ENCODE measurements at places on chromosomes 12 and 14. TPM values are rescaled to one million over a fixed set of nuclear protein-coding genes. Genes with fewer than 3 reads are reported as not detected.

The FBXO21 gene
- 29.6 TPM for total RNA-seq

DNA sequence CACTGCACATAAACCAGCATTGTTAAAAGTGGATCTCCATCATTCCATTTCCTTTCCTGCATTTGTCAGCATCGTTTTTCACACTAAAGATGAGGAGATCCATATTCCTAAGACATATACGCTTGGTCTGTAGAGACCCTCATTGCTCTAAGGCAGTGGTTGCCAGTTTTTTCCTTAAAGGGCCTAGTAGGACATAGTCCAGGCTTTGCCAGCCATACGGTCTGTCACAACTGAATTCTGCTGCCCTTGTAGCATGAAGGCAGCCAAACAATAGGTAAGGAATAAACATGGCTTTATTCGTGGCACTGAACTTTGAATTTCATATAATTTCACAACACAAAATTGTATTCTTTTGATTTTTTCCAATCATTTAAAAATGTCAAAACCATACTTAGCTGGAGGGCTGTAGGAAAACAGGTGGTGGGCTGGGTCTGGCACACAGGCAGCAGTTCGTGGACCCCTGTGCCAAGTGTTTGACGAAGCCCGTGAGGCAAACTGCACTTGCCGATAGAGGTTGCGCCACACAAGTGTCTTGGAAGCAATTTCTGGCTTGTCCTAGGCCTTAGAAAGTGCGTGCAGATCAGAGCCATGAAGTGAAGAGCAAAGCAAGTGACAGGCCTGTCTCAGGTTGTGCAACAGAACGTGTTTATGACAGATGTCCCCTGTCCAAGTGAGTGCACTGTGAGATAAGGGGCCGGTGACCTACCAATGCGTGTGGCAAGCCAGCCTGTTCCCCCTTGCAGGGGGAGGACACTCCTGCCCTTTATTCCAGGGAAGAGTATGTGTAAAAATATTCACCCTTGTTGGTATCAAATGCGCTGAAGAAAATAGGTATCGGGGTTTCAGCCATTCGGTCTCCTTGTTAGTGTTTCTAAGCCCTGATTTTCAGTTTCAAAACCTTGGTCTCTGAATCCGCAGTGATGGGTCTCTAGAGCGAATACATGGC is 916 bp upstream of the CHPT1 start:
- DNase-seq, result no peak

GRCh38 chr12:123961585-123962345 is 10.9 kb downstream of the CCDC92 start:
- DNase-seq, result no peak

DNA sequence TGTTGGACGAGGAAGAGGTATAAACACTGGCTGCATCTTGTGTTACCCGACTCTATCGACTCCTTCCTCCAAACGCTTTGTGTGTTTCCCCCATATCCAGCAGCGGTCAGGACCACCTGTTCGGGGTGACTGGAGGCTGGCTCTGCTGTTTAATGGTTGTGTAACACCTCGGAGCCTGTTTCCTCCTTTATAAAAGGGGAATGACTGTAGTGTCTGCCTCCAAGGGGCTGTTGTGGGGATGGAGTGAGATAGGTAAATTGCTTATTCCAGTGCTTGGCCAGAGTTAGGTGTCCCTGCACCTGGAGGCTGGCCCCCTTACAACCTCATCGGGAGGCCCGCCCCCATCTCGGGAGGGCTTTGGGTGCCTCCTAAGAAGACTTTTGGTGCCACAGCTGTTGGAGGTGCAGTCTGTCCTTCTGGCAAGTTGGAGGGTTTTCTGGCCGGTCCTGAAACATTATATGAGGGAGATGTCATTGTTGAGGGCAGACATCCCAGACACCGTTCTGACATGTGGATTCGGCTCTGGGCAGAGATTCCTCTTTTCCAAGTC is 1.1 kb downstream of the MLXIP start:
- no peak for DNase-seq

The TPI1 gene
- 1,545 TPM for total RNA-seq

GRCh38 chr12:70427611-70428010 is 61.5 kb downstream of the KCNMB4 start:
- DNase-seq, result no peak

GRCh38 chr12:54047160-54047963 is 6.3 kb upstream of the HOXC4 start:
- DNase-seq, result no peak

The RPL10L gene
- total RNA-seq, result not detected

DNA sequence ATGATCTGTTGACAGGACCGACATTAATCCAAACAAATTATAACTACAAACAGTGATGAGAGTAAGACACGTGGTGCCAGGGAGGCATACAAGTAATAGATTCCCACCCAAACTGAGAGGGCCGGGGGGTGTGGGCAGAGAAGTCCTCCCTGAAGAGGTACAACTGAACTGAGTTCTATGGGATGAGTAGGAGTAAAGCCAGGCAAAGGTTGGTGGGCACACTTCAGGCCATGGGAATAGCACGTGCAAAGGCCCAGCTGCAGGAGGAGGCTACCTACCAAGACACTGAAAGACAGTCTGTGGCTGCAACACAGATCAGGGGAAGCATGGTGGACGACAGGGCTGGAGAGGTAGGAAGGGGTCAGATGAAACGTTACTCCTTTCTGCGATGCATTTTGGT is 22.0 kb upstream of the VWF start:
- DNase-seq, result no peak

Data from activated CD8-positive, alpha-beta T cell treated with anti-CD3 and anti-CD28 coated beads, Interleukin-2, amount 10 ng/mL, durations not matched to agents 7 days and 5 days (primary cell).